Right lobe of liver (tissue), 6 donors: ENCODE measurements at places on chromosomes 1 and 21. TPM values are rescaled to one million over a fixed set of nuclear protein-coding genes. Genes with fewer than 3 reads are reported as not detected.

ERRFI1 gene
- total RNA-seq: 209 TPM

- DNase-seq: no peak
Observed at GRCh38 chr1:239947801-239948200, 143.9 kb upstream of the FMN2 start.

DNA sequence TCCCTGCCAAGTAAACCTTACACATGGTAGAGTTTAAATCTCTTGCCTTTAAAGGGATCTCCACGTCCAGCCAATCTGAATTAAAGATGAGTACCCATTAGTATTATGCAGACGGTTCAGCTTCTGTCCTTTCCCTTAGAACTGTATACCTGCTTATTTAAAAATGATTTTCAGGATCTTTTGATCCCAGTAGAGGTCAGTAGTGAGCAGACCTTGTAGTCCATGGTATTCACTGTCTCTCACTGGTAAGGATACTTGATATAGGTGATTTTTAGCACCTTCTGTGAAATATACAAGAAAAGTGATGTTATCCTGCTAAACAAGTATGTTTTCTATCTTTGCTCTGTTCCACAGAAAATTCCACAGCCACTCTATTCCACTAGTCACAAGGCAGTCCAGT is 1211.6 kb upstream of the ADGRL4 start:
- no peak for DNase-seq

SLC5A9 gene
- total RNA-seq: 12.1 TPM

DNA sequence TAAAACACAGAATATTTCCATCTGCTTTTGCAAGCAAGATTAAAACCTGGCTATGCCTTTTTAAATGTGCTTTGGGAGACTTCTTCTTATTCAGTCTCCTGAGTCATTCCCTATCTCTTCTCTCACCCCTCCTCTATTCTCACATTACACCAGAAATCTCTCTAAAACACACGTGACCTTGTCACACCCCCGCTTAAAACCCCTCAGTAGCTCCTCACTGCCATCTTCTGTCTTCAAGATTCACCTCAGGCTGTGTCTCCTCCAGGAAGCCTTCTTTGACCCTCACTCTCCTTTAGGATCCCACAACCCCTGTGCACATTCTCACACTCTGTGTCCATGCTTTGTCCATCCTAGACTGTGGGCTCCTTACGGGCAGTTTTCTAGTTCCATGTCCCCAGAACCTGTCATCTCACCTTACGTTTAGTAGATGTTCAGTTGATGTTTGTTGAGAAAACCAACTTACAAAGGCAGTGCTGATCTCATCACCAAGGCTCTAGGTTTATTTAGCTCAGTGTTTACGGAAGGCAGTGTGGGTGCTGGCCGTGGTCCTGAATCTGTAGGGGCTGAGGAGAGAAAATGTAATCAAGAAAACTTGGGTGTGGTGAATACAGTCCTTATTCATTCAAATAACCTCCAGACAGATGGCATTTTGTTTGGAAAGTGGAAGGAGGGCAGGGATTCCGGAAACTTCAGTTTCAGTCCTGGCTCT is 143.5 kb downstream of the DMRTA2 start:
- DNase-seq: no peak

DNA sequence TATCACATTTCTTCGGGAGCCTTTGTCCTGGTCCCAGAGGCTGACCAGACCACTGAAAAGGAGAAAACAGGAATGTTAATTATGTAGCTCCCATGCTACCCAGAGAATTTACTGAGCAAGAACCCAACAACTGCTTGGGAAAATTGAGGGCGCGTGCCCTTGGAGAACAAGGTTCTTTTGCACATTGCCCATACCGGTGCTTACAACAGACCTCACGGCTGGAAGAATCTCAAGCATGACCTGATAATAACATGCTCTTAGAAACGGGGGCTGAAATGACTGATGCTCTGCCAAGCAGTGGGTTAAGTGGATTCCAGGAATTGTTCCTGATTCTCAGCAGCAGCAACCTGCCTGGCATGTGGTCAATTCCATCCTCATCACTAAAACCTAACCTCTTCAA is 49.3 kb upstream of the AJAP1 start:
- DNase-seq: no peak

- no peak for DNase-seq
Observed at GRCh38 chr1:179129702-179130473, 48.0 kb downstream of the TOR3A start.

DNA sequence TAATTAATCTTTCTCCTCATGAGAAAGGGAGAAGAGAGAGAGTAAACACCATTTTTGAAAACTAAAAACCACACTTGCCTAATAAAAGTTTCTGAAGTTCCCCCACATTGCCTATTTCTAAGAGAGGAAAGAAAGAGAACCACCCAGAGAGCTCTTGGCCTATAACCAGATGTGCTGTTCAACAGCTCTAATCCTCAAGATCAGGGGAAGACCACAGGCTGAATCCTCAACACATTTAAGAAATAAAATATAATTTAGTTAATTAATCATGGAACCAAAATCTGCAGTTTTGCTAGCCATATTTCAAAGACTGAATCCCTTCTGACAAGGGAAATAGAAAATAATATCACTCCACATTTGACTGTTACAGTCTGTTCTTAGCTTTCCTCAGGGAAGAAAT is 11.9 kb downstream of the PRRX1 start:
- DNase-seq: no peak

- DNase-seq: no peak
Observed at GRCh38 chr1:190098756-190099155, 378.9 kb downstream of the BRINP3 start.

GRCh38 chr21:14243874-14244273 is 27.9 kb downstream of the RBM11 start:
- no peak for DNase-seq

GJA4 gene
- total RNA-seq: 4.4 TPM

DNA sequence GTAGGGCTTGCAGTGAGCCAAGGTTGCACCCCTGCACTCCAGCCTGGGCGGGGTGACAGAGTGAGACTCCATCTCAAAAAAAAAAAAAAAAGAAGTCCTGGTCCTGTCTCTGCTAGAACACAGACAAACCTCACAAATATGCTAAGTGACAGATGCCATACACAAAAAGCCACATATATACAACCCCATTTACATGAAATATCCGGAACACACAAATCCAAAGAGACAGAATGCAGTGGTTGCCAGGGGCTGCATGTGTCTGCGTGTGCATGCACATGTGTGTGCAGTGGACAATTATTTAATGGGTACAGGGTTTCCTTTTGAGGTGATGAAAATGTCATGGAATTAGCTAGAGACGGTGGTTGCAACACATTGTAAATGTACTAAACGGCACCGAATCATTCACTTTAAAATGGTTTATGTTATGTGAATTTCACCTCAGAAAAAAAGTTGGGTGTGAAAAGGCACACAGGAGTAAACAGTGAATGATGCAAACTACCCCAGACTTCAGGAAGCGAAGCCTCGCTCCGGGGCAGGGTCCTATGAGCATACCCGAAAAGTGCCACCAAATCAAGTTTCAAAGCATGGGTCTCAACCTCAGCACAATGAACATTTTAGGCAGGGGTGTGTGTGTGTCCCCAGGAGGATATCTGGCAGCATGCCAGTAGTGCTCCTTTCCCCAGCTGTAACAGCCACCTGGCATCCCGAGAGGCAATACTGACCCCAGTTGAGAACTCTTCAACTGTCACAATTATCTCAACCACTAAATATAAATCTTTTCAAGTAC is 48.3 kb downstream of the GNB1 start:
- DNase-seq: no peak

DNA sequence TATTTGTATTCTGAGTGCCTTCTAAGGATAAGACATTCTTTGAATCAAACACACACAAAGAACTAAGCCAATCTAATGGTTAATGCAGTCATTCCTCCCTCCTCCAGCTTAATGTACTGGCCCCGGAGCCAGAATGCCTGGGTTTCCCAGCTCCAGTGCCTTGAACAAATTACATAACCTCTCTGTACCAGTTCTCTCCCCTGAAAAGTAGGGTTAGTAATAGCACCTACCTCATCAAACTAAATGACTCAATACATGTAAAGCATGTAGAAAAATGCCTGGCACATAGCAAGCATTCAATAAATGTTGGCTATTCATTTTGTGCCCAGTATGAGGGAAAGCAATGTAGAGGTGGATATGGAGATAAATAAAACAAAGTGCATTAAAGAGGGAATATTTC is 14.0 kb downstream of the C1orf52 start:
- no peak for DNase-seq

ELAPOR1 gene
- total RNA-seq: 0.25 TPM

USF1 gene
- 26.0 TPM for total RNA-seq

DNA sequence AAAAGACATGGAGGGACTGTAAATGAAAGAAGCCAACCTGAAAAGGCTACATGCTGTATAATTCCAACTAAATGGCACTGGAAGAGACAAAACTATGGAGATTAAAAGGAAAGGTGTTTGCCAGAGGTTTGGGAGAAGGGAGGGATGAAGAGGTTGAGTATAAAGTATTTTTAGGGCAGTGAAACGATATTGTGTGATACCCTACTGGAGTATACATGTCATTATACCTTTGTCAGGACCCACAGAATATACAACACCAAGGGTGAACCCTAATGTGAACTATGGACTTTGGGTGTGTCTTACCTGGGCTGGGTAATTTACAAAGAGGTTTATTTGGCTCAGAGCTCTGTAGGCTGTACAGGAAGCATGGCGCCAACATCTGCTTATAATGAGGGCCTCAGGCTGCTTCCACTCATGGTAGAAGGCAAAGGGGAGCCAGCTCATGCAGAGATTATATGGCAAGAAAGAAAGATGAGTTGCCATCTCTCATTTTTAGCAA is 73.4 kb downstream of the CD2 start:
- DNase-seq: no peak

DNA sequence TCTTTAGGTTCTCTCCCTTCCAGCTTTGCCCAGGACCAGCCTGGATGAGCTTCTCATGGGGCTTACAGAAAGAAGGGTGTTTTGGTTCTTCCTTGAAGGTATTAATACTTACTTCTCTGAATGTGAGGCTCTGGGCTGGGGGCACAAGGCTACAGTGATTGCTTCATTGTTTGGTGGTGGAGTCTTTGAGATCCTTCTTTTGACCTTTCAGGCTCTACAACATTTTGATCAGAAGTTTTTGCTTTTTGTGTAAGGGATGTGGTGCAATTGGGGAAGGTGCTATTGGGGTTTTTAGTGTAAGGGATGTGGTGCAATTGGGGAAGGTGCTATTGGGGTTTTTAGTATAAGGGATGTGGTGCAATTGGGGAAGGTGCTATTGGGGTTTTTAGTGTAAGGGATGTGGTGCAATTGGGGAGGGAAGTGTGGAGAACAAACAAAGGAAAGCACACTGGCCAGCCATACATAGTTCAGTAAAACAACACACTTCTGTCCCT is 103.6 kb upstream of the IVNS1ABP start:
- no peak for DNase-seq

CACNA1S gene
- total RNA-seq: not detected

- no peak for DNase-seq
Observed at GRCh38 chr1:214635506-214635905, 32.5 kb downstream of the CENPF start.

- peak; percentile 90 for DNase-seq
Observed at GRCh38 chr1:55064861-55065263, 25.5 kb downstream of the PCSK9 start.

TCHH gene
- total RNA-seq: not detected

DNA sequence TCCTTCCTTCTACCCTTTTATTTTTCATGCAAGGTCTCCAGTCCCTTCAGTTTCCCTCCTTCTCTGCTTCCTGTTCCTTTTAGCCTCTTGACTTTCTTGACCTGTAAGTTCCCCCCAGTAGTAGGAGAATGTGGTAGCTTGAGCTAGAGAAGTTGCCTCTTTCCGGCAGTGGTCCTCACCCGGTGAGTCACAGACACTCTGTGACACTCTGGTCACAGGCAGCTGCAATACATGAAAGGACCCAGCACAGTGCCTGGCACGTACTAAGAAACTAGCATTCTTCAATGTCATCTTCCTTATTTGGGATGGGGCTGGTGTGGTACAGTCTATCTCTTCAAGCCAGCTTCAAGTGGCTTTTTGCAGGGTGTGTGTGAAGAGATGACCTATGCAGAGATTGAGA is 16.0 kb downstream of the PFKFB2 start:
- no peak for DNase-seq

DNA sequence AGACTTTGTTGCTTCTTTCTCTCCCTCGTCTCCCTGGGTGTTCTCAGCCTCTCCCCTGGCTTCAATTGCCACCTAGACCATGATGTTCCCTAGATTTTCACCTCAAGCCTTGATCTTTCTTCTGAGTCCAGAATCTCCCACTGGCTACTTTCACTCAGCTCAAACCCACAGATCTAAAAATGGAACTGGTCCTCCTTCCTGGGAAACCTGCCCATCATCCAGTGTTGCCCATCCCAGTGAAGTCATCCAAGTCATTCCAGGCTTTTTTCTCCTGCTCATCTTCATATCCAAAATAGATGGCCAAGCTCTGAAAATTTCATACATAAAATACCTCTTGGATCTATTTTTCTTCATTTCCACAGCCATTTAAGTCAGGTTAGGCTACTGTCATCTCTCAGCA is 347.4 kb downstream of the KCNH1 start:
- no peak for DNase-seq

COA7 gene
- total RNA-seq: 17.1 TPM

GRCh38 chr1:116096013-116096618 is 15.1 kb upstream of the MAB21L3 start:
- no peak for DNase-seq

- DNase-seq: no peak
Observed at GRCh38 chr21:25329227-25329825, 278.0 kb downstream of the MRPL39 start.

- no peak for DNase-seq
Observed at GRCh38 chr1:235617808-235618207, 31.8 kb downstream of the GNG4 start.

DNA sequence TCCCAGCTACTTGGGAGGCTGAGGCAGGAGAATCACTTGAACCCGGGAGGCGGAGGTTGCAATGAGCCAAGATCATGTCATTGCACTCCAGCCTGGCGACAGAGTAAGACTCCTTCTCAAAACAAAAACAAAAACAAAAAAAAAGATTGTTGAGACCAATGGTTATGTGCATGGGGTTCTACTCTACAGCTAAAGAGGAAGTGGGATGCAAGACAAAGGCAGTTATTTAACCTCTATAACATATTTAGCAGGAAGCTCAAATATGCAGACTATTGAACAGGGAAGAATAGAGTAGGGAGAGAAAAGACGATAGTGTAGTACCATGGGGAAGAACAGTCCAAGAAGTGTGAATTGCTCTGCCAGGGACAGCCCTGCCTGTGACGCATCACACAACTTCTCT is 227.7 kb downstream of the SMYD3 start:
- DNase-seq: no peak

GRCh38 chr1:44237721-44238457 is 24.6 kb downstream of the DMAP1 start:
- DNase-seq: no peak

PLA2G2D gene
- not detected for total RNA-seq

GRCh38 chr1:228205526-228206436 is 2.1 kb upstream of the OBSCN start:
- DNase-seq: no peak
